Fibroblast of gingiva (primary cell): ENCODE measurements at places on chromosomes 5 and 9.
A peak's percentile ranks its signal among the peaks of the same experiment; 100 is the strongest.

DNA sequence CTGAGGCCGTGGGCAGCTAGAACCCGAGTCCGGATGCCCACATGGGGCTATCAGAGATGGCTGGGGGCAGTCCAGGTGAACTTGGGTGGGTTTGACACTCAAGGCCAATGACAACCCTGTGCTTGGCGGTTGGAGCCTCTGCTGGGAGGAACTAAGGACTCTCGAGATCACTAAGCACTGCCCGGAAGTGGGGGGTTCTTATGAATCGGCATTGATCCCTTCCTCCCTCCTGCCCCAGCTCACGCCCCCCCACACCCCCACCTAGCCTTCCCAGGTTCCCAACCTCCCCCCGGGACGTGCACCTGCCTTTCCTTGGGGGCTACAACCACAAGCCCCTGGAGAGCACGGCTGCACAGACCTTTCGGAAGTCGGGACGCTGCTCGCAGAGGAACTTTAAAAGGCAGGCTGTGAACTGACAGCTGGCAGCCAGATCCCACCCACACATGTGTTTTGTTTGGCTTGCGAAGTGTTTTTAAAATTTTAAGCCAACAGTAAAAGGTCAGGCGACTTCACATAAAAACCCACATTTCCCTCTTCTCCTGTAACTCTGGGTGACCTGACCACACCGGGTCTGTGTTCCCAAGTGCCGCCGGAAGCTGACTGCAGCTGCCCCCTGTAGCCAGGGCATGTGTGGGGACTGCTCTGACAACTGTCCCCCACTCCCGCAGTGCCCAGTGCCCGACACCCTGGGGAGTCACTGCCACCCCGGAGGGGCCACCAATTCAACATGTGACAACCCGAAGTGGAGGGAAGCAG is 5.1 kb upstream of the RALGDS start:
- peak; percentile 43 for DNase-seq

DNA sequence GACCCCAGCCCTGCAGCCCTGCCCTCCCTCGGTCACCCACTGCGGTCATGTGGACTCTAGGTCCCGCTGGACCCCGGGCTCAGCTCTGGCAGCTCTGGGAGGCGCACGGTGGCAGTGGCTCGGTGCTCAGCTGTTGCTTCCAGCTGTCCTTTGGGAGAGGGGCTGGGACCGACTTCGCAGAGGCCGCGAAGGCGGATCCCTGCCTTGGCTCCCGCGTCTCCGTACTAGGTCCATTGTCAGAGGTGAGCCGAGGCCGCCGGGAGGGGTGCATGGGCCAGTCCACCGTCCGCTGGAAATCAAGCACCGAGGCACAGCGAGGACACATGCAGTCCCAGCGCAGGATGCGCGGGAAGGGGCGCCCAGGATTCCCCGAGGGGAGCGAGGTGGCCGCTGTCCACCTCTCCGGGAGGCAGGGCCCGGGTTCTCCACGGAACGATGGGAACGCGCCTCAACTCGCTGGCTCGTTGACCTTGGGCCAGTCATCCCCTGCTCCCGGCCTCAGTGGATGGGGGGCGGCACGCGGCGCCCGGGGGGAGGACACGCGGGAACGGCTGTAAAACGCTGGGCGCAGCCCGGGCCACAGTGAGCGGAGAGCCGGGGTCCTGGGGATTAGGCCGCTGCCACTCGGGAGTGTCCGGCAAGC is 732 bp downstream of the GBGT1 start:
- no peak for DNase-seq

- DNase-seq, result no peak
Observed at GRCh38 chr9:110986529-110986928, 51.7 kb downstream of the LPAR1 start.

DNA sequence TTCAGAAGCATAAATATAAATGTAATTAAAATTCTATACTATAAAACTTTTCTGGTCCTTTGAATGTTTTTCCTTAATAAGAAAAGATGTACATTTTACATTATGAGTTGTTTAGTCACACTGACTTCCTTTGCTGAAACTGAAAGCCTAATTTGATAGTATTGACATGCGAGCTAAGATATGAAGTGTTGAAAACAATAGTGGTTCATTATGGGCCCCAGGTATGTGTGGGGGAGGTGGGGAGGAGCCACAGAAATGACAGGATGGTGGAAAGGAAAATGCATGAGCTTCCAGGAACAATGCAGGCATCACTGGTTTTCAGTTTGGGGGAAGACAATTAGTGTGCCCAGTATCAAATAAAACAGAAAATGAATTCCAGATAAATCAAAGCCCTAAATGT is 35.4 kb upstream of the RLN1 start:
- DNase-seq, result no peak

GRCh38 chr9:30075451-30076199 is 2308.8 kb upstream of the ACO1 start:
- no peak for DNase-seq

DNA sequence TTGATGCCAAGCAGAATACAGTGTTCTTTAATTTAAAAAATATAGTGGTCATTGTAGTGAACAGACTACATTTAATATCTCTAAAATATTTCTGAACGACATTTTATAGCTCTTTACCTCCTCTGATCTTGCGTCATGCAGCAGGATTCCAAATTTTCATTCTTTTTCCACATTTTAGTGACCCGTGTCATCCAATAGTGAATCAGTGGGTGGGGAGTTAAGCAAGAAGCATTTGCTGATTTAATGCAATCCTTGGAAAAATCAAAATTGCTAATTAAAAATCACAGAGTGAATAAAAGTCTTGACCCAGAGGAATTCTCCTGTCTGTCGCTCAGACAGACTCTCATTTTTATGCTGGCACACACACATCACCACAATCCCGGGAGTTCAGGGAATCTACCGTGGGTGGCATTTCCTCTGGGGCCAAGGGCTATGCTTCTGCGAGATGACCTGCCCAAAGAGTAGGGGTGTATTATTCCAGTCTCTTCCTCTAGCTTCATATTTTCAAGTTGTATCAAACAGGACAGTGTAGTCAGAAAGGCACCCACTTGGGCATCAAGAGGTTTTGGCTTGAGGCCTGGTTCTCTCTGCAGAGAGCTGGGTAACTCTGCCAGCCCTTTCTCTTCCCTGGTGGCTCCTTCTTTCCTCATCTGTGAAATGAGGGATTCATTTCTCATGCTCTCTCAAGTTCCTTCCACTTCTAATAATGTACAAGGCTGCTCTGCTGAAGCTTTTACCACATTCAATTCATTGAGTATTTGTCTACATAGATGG is 24.8 kb upstream of the OTP start:
- DNase-seq, result no peak

- no peak for DNase-seq
Observed at GRCh38 chr9:84103651-84104377, 123.2 kb downstream of the RMI1 start.

- no peak for DNase-seq
Observed at GRCh38 chr5:40436535-40437237, 243.0 kb upstream of the PTGER4 start.

DNA sequence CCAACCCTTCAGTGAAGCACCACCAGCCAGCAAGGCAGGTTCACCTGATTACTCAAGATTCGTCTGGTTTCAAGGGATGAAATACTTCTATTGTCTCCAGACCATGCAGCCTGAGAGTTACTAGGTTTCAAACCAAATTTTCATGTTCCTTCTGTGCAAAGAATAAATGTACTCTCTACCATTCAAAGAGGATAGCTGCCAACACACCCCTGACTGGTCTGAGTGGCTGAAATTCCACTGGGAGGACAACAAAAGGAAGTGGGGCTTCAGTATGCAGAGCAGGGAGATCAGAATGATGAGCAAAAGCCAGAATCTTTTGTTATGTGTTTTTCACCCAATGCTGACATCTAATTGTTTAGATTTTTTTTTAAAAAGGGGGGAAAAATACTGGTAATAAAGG is 356.3 kb downstream of the BNC2 start:
- no peak for DNase-seq

DNA sequence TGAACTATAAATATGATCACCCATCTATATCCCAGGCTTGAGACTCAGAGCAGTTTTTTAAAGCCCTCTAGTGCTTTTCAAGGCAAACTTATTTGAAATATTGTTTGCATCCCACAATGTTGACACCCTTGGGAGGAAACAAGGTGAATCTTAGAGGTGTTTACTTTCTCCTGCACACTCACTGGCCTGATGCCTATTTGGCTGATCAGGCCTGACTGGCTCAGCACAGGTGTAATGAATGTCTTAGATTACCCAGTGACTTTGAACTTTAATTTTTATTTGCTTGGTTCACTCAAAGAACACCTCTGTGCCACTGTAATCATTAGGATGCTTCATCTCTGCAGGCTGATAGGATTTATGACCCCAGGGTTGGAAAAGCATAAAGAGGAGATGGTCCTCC is 158.3 kb downstream of the KCTD16 start:
- DNase-seq, result no peak

DNA sequence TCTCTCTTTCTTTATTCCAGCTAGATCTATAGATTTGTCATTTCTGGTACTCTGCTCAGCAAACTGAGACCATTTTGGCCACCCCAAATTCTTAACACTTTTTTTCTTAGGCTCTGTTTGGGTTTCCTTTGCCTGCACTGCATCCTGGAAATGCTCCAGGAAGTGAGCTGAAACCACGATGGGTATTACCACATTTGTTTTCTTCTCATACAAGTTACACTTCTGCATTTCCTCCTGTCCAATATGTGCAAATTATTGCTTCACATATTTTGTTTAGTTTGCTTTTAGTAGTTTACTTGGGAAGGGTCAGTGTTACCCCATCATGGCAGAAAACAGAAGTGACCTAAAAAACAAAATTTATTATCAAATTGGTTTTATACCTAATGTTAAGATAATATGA is 498.6 kb upstream of the GRIN3A start:
- DNase-seq, result no peak

DNA sequence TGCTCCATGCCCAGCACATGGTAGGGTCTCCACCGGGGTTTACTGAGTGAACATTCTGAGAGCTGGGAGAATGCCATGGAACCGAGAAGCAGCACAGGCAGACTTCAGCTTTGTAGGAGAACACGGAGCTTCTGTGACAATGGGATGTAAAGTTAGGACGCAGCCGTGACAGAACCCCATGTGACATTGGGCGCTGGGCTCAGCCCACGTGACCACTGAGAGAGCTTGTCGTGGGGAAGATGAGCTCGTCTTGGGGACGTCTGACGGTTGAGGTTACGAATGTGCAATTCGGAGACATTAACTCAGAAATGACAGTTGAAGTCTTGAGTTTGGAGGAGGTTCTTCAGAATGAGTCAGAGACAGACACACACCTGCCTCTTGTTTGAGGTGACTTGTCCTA is 13.5 kb downstream of the SDHA start:
- no peak for DNase-seq

- DNase-seq, result no peak
Observed at GRCh38 chr5:88979726-88980125, 96.7 kb upstream of the MEF2C start.

DNA sequence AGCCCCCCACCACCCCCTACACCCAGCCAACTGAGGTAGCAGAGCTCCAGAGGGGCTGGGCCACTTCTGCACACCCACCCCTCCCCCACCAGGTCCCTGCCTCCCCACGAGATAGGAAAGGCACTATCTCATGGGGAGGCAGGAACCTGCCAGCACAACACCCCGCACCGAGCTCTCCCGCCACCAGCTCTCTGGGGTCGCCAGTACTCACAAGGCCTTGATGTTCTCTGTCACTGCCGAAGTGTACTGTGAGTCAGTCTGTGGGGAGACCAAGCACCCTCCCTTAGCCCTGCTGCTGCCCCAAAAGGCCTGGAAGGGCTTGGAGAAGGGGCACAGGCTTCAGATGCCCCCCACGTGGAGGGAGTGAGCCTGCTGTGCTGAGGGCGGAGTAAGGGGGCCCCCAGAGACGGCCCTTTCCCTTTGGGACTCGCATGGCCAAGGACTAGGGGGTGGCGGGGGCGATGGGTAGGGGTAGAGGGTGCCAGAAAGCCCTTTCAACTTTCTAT is 5.9 kb downstream of the MGAT4B start:
- no peak for DNase-seq

- peak; percentile 50 for DNase-seq
Observed at GRCh38 chr5:33781286-33781685, 110.5 kb downstream of the ADAMTS12 start.

- DNase-seq, result peak; percentile 15
Observed at GRCh38 chr9:37776328-37776727, 8.5 kb downstream of the EXOSC3 start.

- DNase-seq, result no peak
Observed at GRCh38 chr5:142183561-142183960, 75.0 kb downstream of the NDFIP1 start.

DNA sequence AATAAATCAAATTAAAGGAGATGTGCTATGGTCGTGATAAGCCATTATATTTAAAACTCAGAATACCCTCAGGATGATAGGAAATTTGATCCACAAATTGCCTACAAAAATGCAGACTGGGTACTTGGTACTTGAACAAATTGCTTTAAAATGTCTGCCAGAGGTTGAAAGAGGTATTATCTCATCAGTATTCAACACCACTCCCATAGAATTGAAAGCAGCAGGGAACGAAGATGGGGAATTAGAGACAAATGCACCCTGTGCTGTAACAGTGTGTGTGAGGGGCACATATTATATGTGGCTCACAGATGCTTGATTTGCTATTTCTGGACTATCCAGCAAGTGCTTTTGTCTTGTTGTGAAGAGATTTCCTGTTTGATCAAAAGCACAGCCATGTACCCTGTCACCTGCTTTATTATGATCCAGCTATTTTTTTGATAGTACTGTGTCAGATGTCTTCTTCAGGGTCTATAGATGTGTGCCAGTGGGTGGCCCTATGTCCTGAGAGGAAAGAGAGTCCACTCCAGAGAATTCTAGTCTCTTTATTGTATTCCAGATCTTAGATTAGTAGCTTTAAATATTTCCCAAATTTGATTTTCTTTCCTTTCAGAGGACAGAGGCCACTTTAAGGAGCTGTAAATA is 120.1 kb downstream of the XRCC4 start:
- no peak for DNase-seq

- DNase-seq, result no peak
Observed at GRCh38 chr9:122401896-122402295, 31.1 kb downstream of the PTGS1 start.

DNA sequence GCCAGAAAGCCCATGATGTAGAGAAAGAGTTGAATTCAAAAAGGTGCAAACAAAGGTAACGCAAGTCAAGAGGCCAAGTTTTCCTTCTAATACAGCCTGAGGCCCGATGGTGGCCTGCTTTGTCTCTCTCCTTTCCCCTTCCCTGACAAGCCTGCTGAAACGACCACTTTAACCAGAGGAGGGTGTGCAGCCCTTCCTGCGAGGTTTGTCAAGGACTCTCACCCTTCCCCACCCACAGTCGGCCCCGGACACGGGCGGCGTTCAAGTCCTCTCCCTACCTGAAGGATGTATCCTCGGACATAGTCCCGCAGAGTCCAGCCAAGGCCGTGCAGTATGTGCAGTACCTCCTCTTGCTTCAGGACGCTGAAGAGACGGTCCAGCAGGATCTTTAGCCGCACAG is 318.2 kb downstream of the BNC2 start:
- no peak for DNase-seq

- DNase-seq, result no peak
Observed at GRCh38 chr9:35864695-35865255, 5.4 kb downstream of the OR13J1 start.

DNA sequence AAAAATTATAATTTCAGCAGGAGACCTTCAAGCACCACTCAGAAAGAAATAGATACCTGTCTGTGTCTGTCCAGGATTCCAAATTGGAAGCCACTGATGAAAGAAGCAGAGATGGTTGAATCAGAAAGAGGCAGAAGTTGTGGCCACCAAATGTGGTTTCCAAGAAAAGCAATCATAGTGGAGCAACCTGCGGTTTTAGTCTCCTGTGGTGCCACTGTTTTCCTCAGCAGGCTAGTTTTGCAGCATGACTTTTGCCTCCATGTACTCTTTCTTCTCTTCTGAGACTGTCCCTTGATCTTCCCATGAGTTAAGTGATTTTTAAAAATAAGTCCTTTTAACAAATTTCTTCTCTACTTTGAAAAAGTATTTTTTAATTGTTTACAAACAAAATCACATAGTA is 535.8 kb downstream of the CYLC2 start:
- no peak for DNase-seq

- no peak for DNase-seq
Observed at GRCh38 chr5:172939071-172939470, 20.2 kb upstream of the RPL26L1 start.
